ENCODE measurements at places on chromosomes 4 and X. TPM values are rescaled to one million over a fixed set of nuclear protein-coding genes. Genes with fewer than 3 reads are reported as not detected.

Gene TMSB15B
- total RNA-seq, result 8.1 TPM

DNA sequence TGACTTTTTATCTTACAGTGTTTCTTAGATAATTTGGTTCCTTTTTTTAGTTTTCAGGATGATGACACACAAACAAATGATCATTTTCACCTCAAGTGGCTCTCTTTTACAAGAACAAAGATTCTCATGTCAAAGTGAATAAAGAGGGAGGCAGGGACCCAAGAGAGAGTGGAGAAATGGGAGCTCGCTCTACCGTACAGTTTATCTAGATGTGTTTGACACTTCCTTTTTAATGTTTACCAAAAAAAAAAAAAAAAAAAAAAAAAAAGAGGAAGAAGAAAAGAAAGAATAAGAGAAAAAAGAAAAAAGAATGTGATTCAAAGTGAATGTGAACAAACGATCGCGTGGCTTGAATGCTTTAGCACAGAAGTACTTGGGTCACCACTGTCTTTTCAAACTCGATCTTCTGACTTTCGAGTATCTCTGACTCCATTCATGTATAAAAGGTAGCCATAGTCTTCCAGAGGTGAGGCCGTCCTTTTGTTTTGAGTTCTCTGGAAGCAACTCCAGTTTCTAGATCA lies 75.6 kb upstream of the GRXCR1 start:
- DNase-seq, result no peak
- H3K36me3 ChIP-seq, result no peaks in the 10 kb centered on the region
- no peaks in the 10 kb centered on the region for H3K27me3 ChIP-seq

Gene DCLK2
- 6.6 TPM for total RNA-seq

Gene CHST7
- total RNA-seq, result 9.0 TPM

GRCh38 chr4:112739442-112739841 lies 102.5 kb downstream of the LARP7 start:
- H3K27me3 ChIP-seq, result no peaks in the 10 kb centered on the region
- no peaks in the 10 kb centered on the region for H3K36me3 ChIP-seq
- no peak for DNase-seq
- no peak overlapping the region for H3K27ac ChIP-seq
- no peak overlapping the region for H3K4me3 ChIP-seq

- no peak overlapping the region for H3K4me3 ChIP-seq
- no peak for DNase-seq
- H3K27ac ChIP-seq, result no peak overlapping the region
- no peaks in the 10 kb centered on the region for H3K4me1 ChIP-seq
- no peaks in the 10 kb centered on the region for H3K36me3 ChIP-seq
- no peaks in the 10 kb centered on the region for H3K27me3 ChIP-seq
Observed at GRCh38 chr4:13816472-13816871, 188.9 kb upstream of the BOD1L1 start.

Gene HOPX
- total RNA-seq, result 291 TPM

- no peaks in the 10 kb centered on the region for H3K4me1 ChIP-seq
- no peak for DNase-seq
- H3K36me3 ChIP-seq, result no peaks in the 10 kb centered on the region
- H3K27ac ChIP-seq, result no peak overlapping the region
- no peaks in the 10 kb centered on the region for H3K27me3 ChIP-seq
- no peak overlapping the region for H3K4me3 ChIP-seq
Observed at GRCh38 chr4:6110681-6111353, 89.5 kb downstream of the JAKMIP1 start.

GRCh38 chrX:152917656-152918579 lies 20.1 kb downstream of the ZNF185 start:
- no peak overlapping the region for H3K27ac ChIP-seq
- H3K36me3 ChIP-seq, result no peaks in the 10 kb centered on the region
- no peaks in the 10 kb centered on the region for H3K4me1 ChIP-seq
- no peak overlapping the region for H3K4me3 ChIP-seq

GRCh38 chr4:184657144-184657543 lies 7.6 kb downstream of the PRIMPOL start:
- H3K27me3 ChIP-seq, result no peaks in the 10 kb centered on the region
- DNase-seq, result no peak
- H3K36me3 ChIP-seq, result no peaks in the 10 kb centered on the region
- no peak overlapping the region for H3K4me3 ChIP-seq
- H3K27ac ChIP-seq, result no peak overlapping the region

Data from thyroid gland (tissue), 4 donors.